Astrocyte (in vitro differentiated cells and primary cell): ENCODE measurements at places on chromosomes 11 and 22. TPM values are rescaled to one million over a fixed set of nuclear protein-coding genes. Genes with fewer than 3 reads are reported as not detected.

DNA sequence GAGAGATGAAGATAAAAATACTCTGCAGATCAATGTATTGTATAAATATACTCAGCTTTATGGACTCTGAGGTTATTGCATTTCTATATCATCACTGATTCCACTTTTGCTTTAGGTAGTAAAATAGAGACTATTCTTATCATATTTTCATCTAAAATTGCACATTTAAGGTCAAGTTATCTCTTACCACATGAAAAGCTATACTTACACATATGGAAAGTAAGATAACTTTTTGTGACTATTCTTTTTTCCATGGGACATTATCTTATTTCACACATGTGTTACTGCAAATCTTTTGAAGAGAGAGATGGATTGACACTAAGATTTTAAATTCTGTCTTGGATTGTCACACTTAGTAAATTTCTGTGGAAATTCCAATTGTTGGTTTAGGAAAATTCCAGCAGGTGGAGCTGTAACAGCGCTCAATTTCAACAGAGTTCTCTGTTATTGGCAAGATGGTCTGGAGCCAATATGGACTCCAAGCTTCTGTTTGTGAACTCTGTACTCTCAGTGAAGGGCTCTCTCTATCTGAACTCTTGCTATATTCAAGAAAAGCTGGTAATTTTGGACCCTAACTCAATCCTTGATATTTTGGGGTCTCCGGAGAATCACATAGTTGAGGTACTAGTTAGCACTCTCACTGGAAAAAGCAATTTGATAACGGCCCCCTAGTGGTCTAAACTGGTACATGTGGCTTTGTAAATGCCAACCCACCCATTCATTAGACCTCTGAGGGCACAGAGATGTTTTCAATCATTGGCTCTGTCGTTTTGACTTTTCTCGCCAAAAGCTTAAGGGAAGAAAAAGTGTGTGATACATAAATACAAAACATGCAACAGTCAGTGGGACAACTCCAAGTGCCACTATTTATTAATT lies 429.7 kb downstream of the ETS1 start:
- DNase-seq, result peak; percentile 65

- no peak for DNase-seq
Observed at GRCh38 chr11:69005183-69005630, 7.8 kb downstream of the MRGPRF start.

DNA sequence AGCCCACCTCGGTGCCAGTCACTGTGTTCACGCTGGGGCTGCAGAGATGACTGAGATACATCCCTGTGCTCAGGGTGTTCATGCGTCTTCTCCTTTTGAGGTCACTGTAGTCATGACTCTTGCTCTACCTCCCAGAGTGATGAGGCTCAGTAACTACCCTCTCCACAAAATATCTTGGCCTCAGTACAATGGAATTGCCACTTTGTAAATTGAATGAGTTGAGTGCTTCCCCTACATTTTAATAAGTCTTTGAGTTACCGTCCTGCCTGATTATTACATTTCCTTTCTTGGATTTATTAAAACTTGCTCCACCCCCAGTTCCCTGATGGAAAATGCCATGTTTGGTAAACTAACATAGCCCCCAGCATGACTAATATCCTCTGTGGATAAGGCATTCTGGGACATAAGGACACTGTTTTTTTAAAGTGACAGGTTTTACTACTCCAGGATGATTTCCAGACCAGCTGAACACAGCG lies 15.9 kb downstream of the PRSS23 start:
- DNase-seq, result peak; percentile 47

- no peak for DNase-seq
Observed at GRCh38 chr11:44366741-44367140, 56.8 kb upstream of the ALX4 start.

DNA sequence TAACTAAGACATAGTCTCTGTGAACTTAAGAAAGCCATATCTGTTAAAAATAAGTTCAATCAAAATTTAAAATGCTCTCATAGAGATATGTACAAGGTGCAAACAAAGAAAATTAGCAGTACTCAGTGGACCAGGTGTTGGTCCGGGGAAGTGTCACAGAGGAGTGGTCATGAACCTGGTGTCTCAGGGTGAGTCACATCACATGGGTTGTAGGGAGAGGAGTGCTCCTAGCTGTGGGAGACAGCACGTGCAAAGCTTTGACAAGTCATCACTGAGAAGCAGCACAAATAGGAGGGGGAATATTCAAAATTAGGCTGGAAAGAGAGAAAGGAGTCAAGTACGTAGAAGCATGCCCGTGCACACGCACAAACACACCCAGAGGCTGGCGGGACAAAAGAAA lies 438.1 kb downstream of the NTM start:
- no peak for DNase-seq

GRCh38 chr11:119823077-119823476 lies 94.1 kb upstream of the NECTIN1 start:
- no peak for DNase-seq

DNA sequence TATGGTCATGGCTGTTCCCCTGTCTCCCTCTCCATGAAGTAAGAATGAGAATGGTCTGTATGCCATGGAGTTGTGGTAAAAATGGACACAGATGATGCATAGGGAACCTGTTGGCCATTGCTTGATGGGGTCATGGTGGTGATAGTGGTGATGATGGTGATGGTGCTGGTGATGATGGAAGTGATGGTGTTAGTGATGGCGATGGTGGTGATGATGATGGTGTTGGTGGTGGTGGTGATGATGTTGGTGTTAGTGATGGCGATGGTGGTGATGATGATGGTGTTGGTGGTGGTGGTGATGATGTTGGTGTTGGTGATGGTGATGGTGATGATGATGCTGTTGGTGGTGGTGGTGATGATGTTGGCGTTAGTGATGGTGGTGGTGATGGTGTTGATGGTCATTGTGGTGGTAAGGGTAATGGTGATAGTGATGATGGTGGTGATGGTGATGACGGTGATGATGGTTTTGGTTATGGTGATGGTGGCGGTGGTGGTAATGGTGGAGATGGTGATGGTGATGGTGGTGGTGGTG lies 5.1 kb upstream of the CACNA1I start:
- no peak for DNase-seq

GRCh38 chr11:130001461-130002351 lies 929 bp downstream of the PRDM10 start:
- peak; percentile 18 for DNase-seq

DNA sequence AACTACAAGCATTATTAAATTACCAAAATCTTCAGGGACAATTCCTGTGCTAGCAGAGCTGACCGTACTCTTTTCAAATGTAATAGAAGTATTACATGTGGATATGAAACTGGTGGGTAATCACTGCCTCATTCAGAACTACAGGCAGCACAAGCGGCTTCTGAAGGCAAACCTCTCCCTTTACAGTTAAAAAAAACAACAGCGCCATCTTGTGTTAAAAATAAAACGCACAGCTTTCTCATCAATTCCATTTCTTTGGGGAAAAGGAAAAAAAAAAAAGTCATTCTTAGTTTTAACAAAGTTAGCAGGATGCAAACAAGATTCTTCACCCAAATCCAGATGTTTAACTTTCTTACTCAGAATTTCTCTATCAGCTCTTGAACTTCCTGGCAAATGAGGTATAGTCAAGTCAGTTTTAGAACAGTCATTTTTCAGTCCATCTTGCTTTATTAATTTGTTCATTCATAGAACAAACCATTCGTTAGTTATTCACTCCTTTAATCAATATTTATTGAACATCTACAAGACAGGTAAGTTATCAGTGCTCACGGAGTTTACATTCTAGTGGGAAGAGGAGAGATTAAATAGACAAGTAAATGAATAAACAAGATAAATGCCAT lies 331.8 kb upstream of the MPPED2 start:
- peak; percentile 9 for DNase-seq

DNA sequence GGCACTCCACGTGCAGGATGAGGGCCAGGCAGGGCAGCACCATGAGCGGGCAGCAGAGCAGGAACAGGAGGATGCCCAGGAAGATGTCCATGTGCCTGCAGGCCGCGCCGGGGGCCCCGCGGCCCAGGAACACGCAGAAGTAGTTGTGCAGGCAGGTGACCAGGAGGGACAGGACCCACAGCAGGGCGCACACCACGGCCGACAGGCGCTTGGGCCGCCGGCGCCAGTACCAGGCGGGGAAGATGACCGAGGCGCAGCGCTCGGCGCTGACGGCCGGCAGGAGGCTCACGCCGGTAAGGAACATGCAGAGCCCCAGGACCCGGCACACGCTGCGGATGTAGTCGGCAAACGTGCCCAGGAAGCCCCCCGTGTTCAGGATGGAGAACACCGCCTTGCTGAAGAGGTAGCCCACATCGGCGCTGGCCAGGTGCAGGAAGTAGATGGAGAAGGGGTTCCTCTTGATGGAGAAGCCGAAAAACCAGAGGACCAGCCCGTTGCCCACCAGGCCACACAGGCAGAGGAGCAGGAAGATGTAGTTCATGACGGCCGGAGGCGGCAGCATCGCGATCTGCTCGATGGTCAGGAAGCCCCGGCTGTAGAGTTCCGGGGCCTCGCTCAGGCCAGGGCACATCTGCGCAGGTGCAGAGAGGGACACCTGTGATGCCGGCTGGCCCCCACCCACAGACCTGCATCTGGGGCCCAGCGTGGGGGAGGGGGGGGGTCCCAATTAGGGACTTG lies 7.2 kb downstream of the MRGPRF start:
- no peak for DNase-seq

DNA sequence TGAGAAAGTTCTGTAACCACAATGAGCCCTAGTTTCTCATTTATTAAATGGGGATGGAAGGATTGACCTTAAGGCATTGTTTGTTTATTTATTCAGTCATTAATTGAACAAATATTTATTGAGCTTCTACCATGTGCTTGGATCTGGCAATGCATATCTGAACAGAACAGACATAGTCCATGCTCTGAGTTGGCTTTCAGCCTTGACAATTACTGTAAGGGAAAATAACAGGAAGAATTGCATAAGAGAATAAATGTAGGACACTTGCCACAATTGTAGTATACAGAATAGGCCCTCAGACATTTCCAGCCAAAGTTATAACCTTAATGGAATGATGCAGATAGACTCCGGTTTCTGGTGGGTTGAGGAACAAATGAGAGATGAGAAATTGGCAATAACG lies 160.5 kb upstream of the TTC12 start:
- DNase-seq, result no peak

DNA sequence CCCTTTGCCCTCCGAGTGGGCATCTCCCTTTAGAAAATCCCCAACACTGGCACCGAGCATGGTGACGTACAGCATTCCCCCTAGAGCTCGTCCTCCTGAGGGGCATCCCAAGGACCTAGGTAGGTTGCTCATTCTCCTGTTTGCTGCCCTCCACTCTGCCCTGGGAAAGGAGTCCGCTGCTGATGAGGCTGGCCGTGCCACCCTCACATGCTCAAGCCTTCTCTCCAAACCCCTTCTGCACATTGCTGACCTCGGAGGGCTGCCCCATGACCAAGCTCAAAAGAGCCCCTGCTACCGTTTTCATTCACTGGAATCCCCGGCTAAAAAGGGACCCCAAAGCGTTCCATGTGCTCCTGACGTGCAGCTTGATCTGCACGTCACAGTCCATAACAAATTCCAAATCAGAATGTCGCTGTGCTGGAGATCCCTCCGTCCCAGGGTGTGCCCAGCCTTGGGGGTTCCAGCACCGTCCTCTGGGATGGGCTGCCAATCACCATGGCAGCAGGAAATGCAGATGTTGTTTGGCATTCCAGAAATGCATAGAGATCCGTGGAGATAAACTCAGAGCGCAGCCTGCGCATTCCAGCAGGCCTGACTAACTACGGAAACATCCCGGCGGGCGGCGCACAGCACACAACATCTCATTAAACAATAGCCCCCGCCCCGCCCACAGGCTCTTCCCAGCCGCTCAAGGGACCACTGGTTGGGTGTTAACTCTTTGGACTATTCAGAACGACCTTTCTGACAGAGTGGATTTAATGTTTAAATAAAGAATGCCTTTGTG lies 26.3 kb upstream of the GNB1L start:
- peak; percentile 93 for DNase-seq

DNA sequence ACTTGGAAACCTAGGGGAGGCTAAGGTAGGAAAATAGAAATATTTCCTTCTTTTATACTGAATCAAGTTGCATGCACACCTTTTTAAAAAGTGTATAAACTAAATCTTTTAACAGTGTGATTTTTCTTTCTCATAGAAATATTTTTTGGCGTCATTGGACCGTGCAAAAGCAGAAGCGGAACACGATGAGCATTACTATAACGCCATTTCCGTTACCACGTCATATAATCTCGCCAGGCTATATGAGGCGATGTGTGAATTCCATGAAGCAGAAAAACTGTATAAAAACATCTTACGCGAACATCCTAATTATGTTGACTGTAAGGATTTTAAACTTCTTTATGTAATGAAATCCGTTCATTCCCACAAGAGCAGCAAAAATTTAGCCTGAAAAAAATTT lies 13.4 kb downstream of the CTR9 start:
- DNase-seq, result no peak

DNA sequence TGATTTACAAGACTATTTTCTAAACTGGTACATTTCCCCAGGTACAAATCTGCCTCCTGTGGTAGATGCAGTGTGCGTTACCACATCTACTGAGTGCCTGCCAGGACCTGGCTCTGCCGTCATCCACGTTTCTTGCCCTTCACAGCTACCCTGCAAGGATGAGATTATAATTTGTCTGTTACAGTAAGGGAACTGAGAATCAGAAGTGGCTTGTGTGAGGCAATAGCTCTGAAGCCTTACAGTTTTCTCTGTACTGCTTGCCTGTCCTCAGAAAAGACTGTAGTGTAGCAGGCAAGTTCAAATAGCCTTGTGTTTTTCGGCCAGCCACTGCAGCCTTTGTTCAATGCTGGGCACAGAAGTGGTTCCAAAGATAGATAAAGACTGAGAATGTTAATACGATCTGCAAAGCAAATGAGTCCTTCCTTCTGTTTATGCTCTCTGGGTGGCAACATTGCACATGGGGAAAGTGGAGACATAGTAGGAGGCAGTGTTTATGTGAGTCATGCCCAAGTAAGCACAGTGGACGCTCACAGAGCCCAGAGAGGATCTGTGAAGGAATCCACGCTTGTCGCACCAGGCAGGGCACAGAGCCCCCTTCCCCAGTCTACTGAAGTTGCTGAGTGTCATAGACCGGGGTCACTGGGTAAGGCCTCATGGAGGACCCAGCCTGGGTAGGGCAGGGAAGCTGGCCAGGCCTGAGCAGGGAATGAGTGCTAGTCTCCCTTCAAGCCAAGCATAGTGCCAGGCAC lies 49.1 kb downstream of the MICAL2 start:
- peak; percentile 93 for DNase-seq

- DNase-seq, result no peak
Observed at GRCh38 chr11:111367411-111368284, 11.4 kb downstream of the POU2AF1 start.

DNA sequence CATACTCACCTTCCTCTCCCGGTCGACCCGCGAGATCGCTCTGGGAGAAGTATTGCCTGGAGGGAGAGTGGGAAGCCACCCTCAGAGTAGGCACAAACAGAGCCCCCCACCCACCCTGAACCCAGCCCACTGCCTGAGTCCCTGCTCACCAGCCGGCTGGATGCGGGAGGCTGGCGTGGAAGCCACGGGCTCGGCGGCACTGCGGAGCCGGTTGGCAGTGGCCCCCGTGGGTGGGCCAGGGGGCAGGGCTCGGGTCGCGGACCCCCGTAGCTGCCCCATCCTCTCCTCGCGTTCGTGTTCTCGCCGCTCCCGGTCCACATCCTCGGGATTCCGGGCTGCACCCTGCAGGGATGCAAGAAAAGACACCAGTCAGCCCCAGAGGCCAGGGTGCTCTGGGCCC lies 21.4 kb upstream of the TMEM184B start:
- DNase-seq, result no peak

The SLC22A25 gene
- not detected in 2 replicates for total RNA-seq

The CLDN5 gene
- total RNA-seq, result not detected in 2 replicates
